ENCODE measurements at places on chromosomes 3 and 15.

- no peak for DNase-seq
Observed at GRCh38 chr3:63199606-63200005, 78.5 kb upstream of the SYNPR start.

GRCh38 chr3:111937871-111938270 lies 41.0 kb upstream of the ABHD10 start:
- DNase-seq = no peak

GRCh38 chr15:65374821-65375401 lies 2.9 kb downstream of the IGDCC3 start:
- DNase-seq = no peak

GRCh38 chr3:151804267-151804666 lies 9.6 kb upstream of the AADAC start:
- DNase-seq = no peak

DNA sequence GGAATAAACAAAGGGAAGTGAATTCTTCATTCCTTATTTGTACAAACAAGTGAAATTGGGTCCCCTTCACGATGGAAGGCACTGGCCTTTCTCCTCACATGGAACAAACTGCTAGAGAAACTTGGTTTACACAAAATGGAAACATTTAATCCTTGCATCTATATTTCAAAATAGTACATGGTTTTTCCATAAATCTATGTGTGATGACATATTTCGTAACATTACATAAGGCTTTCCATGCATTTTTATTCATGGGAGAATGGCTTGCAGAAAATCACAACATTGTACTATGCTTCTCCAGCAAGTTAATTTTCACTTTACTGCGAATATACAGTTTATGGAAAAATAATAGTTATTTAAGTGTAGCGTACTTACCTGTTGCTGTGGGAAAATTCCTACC lies 81.0 kb upstream of the CDIN1 start:
- no peak for DNase-seq

GRCh38 chr3:152682477-152682876 lies 152.5 kb upstream of the P2RY1 start:
- DNase-seq = no peak

DNA sequence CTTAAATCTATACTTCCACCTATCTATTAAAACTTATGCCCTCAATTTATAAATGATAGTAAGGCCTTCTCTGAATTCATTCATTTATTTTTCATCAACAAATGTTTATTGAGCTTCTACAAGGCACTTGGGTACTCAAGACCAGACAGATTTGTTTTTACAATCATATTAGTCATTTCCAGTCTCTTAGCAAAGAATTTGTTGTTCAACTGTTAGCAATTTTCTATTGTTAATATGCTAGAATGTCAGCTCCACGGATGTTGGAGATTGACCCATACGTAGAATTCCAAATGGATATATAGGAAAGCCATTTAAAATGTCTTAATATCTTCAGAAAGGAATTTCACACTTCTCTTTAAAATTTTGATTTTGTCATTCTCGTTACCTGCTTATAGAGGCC lies 36.7 kb downstream of the ZBTB38 start:
- DNase-seq = no peak

Measured in NCI-H510A treated with DMSO at 0.1 percent for 48 hours (cell line).